ENCODE measurements at places on chromosomes 1 and 21.
A peak's percentile ranks its signal among the peaks of the same experiment; 100 is the strongest.

DNA sequence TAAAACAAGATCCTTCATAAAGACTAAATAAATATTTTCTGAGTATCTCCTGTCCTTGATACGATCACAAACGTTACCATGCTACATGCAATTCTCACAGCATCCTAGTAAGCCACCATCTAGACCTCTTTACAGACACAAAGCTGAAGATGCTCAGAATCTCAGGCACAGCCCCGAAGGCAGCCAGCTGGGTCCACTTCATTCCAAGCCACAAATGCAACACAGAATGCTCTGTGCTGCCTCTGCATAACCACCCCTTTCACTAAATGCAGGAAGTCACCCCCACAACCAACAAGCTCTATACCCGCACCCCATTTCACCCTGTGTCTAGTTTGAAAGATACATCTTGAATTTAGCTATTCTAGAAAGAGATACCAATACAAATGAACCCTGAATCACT is 12.9 kb downstream of the RCAN1 start:
- DNase-seq = no peak

DNA sequence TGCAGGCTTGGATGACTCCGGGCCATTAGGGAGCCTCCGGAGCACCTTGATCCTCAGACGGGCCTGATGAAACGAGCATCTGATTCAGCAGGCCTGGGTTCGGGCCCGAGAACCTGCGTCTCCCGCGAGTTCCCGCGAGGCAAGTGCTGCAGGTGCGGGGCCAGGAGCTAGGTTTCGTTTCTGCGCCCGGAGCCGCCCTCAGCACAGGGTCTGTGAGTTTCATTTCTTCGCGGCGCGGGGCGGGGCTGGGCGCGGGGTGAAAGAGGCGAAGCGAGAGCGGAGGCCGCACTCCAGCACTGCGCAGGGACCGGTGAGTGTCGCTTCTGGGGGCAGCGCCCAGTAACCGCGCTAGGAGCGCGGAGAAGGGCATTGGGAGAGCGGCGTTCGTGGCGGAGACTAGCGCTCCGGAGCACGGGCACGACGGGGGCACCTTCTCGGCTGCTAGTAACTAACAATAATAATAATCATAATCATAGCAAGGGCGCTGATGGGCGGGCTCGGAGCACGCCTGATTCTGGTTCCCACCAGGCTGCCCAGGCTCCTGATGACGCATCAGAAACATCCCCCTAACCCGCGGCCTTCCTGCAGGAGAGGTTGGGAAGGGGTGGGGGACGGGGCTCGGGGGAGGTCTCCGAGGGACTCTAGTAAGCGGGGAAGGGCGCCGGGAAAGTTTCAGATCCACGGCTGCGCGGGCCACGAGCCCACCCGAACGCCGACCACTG is at the start of gene MX1:
MX1 (plus strand) TSS at position 286 of the 722 bp plus-strand sequence. CDS start 5,832 bp downstream, outside the sequence.
- no peak for DNase-seq

GRCh38 chr1:2446394-2446793 is 29.7 kb upstream of the PLCH2 start:
- DNase-seq = no peak

- DNase-seq = no peak
Observed at GRCh38 chr1:51222136-51222787, 13.8 kb upstream of the RNF11 start.

- no peak for DNase-seq
Observed at GRCh38 chr1:90104941-90105538, 110.1 kb downstream of the ZNF326 start.

DNA sequence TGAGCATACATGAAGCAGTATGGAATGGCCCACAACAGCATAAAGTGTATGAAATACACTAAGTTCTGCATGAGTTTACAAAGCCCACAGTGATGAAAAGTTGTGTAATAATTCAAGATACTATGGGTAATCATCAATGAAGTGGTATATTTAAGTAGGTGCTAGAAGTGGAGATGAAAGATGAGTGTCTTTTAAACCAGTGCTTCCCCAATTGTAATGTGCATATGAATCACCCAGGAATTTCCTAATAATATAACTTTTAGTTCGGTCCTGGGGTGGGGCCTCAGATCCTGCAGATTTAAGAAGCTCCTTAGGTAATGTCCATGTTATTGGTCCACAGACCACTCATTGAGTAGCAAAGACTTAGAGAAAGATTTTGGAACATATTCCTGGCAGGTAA is 184.9 kb downstream of the DUSP10 start:
- DNase-seq = no peak

DNA sequence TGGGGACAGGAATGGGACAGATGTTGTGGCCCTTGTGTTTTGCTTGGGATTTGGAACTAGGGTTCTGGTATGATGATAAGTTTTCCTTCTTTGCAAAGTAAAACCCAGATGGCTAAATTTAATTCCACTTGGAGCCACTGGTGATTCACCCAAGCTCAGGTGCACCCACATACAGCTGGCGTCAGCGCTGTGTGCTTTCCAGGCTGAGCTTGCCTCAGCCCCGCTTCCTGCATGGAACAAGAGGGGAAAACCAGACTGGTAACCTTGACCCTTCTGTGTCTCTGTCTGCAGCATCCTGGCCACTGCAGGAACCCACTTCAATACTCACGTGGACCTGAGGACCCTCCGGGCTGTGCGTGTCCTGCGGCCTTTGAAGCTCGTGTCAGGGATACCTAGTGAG is 94.2 kb downstream of the CACNA1E start:
- no peak for DNase-seq

DNA sequence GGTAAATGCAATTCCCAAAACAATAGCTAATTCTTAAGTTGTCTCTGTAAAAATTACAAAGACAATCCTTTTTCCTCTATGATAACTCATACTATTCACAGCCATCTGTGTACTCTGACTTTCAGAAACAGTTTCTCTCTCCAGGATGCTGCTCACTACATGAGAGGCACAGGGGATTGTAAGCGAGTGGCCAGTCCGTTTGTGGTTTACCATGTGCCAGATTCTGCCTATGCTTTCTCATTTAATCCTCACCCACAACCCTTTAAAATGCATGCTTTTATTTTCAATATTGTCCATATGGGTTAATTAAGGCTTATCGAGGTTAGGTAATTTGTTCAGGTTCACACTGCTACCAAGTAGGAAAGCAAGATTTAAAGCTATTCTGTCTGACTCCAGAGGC is 23.0 kb downstream of the RGS1 start:
- DNase-seq = no peak

GRCh38 chr21:34126269-34126668 is 52.9 kb downstream of the MRPS6 start:
- peak; percentile 77 for DNase-seq

DNA sequence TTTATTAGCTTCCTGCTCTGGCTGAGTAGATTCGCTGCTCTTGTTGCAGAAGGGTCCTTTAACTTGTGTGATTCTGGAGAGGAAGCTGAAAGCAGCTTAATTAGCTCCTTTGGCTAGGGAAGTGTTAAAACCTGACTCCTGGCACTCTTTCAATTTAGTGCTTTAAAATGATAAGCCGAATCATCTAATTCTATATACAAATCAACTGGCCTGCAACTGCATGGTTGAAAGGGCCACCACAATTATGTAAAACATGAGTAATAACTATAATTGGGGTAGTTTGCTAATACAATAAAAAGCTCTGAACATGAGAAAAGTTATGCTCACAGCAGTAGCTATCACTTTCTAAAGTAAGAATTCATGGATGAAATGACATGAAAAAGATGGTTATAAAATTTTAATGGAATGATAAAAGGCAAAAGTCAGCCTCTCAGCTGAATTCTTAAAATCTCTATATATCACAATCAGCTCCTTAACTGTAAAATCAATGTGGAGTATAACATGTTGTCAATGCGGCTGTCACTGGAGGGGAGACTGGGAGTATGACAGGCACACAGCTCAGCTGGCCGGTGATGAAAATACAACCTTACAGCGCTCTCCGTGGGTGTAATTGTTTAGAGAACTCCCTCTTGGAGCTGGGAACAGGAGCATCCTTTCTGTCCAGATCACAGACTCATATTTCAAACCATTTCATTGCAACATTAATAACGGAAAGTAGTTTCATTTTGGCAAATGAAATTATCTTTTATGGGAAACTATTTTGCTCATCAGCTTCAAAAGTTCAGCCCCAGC is 324.4 kb downstream of the KCTD3 start:
- DNase-seq = peak; percentile 22

DNA sequence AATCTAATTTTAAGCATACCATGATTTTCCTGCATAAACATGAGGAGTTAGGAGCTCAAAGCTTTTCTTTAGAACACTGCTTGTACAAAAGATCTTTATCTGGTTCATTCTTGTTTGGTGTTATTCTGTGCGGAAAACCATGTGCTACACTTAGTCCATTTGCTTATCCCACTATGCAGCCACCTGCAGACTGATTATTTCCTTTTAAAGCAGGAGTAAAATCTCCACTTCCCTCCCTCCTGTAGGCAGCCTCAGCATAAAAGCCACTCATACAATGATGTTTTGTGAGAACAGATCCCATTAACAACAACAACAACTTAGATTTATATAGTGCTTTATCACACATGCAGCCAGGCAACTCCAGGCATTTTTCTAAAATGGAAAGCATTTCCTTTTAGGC is 355.3 kb upstream of the NEGR1 start:
- DNase-seq = no peak

DNA sequence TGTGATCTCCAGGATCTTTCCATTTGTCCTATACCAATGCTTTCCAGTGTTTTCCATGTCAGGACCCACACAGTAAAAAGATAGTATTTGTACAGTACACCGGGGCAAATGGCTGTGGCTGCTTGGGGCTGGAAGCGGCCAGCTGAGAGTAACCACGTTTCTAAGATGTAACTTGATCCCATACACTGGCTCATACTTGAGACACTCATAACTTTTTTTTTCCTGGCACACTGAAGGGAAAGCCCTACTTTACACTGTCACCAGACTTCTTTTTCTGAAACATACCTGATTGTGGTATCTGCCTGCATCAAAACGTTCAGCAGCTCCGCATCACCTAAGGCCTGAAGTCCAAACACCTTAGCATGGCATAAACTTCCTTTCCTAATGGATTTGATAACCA is 21.6 kb downstream of the VPS13D start:
- no peak for DNase-seq

- no peak for DNase-seq
Observed at GRCh38 chr1:171581766-171582165, 40.3 kb upstream of the MYOCOS start.

DNA sequence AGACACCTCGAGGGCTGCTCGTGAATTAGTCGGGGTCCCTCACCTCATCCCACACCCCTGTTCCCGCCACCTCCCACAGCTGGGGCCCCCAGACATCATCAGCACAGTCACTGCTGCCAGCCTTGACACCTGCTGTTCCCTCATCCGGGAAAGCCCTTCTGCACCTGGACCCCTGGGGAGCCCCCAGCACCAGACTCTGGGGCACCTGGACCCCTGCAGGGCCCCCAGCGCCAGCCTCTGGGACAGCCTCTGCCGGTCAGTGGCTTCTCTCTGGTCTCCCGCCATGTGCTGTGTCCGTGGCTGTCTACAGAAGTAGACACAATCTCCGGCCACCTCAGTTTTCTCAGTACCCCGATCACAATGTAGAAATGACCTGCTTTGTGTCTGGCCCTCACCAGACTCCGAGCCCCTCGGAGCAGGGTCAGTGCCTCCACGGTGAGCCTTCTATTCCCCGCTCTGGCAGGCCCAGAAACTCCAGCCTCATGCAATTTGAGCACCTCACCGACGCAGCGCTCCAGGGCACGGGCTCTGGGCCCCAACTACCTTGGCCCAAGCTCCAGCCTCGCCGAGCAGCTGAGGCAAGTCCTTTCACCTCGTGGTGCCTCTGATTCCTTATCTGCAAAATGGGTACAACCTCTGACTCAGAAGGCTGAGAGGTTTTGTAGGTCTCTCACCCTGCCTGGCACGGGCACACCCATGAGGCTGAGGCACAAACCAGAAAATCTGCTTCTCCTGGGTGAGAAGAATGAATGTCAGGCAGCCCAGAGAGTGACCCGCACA is 84.7 kb downstream of the RIPK4 start:
- DNase-seq = no peak

DNA sequence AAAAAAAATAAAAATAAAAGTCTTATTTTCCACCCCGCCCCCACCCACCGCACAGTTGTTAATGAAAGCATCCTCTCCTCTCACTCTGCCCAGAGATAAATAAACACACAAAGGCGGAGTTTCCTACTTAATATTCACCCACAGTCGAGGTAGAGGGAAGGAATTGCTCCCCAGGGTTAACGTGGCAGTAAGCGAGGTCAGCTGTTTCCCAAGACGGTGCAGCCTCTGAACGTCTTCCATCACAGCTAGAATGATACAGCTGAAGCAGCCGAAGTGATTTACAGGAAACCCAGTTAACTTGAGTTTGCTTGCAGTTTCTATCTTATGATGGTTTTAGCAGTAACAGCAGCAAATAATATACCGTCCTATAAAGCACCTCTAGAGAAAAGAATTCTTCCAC is 283.9 kb downstream of the PBX1 start:
- no peak for DNase-seq

GRCh38 chr1:54857746-54858561 is 29.0 kb downstream of the DHCR24 start:
- peak; percentile 58 for DNase-seq

DNA sequence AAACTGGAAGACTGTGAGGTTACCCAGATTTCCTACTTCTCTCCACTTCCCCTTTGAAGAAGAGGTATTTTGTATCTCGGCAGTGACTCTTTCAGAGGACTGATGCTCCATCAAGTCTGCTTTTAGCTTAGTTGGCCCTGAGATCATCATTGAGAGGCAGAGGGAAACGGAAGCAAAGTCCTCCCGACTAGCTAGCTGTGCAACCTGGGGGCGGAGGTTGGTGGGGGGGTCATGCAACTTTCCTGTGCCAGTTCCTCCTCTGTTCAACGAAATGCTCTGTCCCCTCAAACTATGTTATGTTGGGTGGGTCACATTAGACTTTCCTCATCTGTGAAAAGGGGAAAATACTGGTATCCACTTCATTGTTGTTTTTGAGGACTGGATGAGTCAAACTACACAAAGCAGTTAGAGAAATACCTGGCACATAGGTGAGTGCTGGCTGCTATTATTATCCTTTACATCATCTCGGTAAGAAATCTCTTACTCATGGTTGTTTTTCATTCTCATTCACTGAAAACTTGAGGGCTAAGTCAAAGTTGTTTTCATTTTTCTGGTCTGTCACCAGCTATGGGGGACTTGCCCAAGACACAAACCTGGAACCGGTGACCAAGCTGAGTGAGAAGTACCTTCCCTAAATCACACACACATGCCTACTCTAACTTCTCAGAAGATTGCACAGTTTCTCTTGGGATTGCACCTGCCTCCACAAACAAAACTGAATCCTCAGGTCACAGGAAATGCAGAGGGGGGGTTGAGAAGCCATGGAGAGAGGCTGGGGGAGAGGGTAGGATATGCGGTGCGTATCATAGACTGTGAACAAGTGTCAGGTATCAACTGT is 83.3 kb downstream of the ABCA4 start:
- no peak for DNase-seq

DNA sequence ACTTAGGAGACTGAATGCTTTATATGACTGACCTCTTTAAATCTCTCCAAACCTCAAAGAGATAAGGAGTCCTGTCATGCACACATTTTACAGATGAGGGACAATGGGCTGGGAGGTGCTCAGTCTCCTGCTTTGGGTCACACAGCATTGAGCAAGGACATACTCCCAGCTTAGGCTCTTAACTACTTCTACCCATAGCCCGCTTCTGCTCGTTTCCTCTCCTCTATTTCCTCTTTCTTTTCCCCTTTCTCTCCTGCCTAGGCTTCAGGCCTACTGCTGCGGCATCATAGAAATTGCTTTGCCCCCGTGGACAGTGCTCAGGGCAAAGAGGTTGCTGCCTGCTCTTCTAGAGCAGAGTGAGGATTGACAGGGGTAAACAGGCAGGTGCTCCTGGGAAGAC is 12.4 kb upstream of the ZNF691 start:
- no peak for DNase-seq
